ENCODE measurements at places on chromosomes 2 and 18.

GRCh38 chr2:222819722-222820333 is 41.0 kb upstream of the ACSL3 start:
- DNase-seq: no peak

- DNase-seq: no peak
Measured at GRCh38 chr18:43130716-43131260, 15.3 kb upstream of the RIT2 start.

- DNase-seq: peak; percentile 37
Measured at GRCh38 chr18:77346208-77346810, 96.7 kb downstream of the GALR1 start.

DNA sequence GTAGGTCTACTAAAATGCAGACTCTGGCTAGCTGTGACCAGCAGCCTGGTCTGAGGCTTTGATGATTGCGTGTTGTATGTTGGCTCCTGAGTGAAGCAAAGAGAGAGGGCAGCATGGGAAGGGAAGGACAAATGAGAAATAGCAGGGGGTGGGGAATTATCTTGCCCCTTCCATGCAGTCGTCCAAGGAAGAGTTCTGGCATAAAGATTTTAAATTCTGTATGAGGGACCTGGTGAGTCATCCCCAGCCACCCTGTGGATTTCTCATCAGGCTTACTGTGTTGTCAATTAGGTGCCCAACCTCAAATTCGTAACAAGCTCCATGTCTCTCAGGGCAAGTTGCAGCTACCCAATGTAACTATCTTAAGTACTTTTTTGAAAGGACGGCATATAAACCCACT is 72.1 kb upstream of the NOSTRIN start:
- no peak for DNase-seq

DNA sequence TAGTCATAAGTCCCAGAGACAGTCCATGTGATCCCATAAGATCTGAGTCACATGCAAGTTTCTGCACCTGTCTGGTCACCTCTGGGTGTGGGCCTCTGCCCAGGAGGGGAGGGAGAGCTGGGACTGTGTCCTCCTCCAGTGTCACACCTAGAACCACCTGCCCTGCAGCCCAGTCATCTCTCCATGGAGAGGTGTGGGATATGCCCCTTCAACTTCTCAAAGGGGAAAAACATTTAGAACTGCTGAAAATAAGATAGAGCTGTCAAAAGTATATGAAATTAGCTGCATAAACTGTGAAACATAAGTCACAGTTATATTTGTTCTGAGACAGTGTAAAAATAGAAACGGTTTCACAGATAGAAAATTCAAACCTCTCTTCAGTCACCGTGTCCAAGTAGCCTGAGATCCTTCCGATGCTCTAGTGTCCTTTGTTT is 55.4 kb downstream of the NGEF start:
- no peak for DNase-seq

- peak; percentile 81 for DNase-seq
Measured at GRCh38 chr2:182915369-182916326, 49.2 kb upstream of the FRZB start.

- peak; percentile 57 for DNase-seq
Measured at GRCh38 chr2:44275927-44276303, 635 bp downstream of the SLC3A1 start.

- no peak for DNase-seq
Measured at GRCh38 chr18:2425426-2426317, 145.6 kb downstream of the METTL4 start.

DNA sequence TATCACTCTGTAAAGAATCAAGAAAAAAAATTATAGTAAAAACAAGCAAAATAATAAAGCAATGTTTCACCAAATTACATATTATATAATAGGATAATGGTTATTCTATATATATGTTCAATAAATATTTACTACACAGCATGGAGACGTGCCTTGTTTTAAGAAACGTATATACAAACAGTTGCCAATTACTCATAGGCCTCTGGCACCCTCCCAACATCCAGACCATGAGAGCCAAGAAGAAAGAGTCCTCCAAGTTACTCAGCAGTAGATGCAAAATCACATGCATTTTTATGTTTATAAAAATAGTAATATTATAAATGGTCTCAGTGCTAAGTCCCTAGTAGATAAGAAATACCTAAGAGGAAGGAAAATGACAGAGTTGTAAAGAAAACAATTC is 64.8 kb downstream of the REV1 start:
- DNase-seq: no peak

DNA sequence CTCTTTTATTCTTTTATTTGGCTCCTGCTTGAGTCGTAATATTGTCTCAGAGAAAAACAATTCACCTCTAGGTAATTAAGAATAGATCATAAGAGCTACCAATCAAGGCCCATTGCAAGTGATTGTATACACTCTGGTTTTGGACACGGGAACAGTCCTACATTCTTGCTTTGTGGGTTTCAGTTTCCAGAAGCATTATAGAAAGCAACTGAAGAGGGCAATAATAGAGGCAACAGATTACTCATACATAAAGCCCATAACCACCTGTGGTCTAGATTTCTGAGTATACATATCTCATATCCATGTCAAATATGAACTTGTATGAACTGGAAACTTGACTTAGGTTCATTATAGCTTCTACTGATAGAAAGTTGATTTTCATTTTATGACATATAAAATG is 65.4 kb downstream of the DIS3L2 start:
- DNase-seq: no peak

Data from urothelium cell line (cell line).